ENCODE measurements at places on chromosomes 7 and 10.

- no peak for DNase-seq
Observed at GRCh38 chr7:78472519-78472918, 673.9 kb downstream of the PHTF2 start.

DNA sequence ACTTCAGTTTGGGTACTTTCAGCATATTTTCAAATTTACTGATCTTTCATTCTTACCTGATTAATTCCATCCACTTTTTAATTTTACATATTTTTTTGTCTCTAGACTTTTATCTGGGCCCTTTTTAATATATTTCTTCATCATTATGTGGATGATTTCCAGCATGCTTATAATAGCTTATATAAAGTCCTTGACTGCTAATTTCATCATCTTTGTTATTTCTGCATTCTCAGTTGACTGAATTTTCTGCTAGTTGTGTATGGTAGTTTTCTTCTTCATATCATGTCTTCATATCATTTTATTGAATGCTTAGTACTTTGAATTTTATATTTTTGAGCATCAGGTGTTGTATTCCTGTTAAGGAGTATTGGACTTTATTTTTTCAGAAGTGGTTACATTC lies 39.6 kb downstream of the STAM start:
- no peak for DNase-seq

GRCh38 chr10:77334501-77334900 lies 303.1 kb downstream of the KCNMA1 start:
- DNase-seq: no peak

GRCh38 chr7:144001543-144001942 lies 1.4 kb downstream of the OR6B1 start:
- no peak for DNase-seq

DNA sequence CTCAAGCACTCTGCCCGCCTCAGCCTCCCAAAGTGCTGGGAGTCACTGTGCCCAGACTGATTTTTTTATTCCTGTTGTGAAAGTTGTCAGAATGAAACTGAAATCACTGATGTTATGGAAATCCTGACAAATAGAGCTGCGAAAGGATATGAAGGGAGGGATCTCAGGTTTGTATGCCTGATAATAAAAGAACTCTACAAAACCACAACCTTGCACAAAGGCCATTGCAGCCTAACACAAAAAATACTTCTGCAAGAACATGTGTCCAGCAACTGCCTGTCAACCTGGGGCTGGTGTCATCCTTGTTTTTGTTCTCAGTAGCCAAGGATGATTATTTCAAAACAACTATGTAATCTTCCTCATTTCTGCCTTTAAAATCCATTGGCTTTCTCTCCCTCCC lies 126.1 kb downstream of the NEBL start:
- DNase-seq: no peak

DNA sequence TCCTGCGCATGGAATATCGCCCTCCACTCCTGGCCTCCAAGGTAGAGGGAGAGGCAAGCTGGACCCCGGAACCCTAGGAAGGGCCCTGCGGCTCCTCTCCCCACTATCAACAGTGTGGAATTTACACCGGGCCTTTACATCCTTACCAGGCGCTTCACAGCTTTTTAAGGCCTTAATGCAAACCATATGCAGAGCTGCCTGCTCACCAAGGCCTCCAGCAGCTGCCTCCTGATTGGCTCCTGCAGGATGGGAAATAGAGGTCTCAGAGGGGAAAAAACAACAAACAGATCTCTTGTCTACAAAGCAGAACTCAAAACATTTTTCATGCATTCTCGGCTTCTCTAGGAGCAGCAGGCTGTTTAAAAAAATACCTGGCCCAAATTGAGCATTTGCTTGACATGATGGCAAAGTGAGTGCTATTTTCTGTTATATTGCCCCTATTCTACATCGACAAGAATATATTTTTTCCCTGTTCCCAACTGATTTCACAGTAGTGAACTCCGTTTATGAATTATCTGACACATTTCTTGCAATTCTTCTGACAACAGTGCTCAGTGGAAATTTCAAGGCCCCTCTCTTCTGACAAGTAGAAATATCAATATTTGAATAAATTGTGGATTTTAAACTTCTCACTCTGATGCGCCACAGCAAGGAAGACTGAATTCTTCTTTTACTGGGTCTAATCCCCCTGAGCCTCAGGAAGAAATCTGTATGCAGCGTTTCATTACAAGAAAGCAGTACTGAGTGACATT lies 51.7 kb downstream of the EBF3 start:
- no peak for DNase-seq

Data from activated naive CD4-positive, alpha-beta T cell (primary cell).